Parietal lobe (tissue), 2 donors: ENCODE measurements at places on chromosomes 5 and 9. TPM values are rescaled to one million over a fixed set of nuclear protein-coding genes. Genes with fewer than 3 reads are reported as not detected.

GPR151 gene
- under 0.01 TPM for total RNA-seq

ENC1 gene
- total RNA-seq = 2,270 TPM

IPO11 gene
- total RNA-seq = 42.3 TPM

LCN2 gene
- total RNA-seq = not detected

PAIP1 gene
- total RNA-seq = 164 TPM

CARTPT gene
- total RNA-seq = 0.63 TPM

BHMT2 gene
- not detected for total RNA-seq

CREBRF gene
- 34.7 TPM for total RNA-seq

RALGPS1 gene
- total RNA-seq = 173 TPM

ADAMTS12 gene
- total RNA-seq = 0.63 TPM

PTAR1 gene
- 99.5 TPM for total RNA-seq

MSMP gene
- total RNA-seq = not detected

NEUROG1 gene
- 1.6 TPM for total RNA-seq
